Stimulated activated CD8-positive, alpha-beta memory T cell treated with anti-CD3 and anti-CD28 coated beads, Interleukin-4, amount 100 ng/mL, for 4 hours (primary cell): ENCODE measurements at places on chromosomes 3 and 15.

DNA sequence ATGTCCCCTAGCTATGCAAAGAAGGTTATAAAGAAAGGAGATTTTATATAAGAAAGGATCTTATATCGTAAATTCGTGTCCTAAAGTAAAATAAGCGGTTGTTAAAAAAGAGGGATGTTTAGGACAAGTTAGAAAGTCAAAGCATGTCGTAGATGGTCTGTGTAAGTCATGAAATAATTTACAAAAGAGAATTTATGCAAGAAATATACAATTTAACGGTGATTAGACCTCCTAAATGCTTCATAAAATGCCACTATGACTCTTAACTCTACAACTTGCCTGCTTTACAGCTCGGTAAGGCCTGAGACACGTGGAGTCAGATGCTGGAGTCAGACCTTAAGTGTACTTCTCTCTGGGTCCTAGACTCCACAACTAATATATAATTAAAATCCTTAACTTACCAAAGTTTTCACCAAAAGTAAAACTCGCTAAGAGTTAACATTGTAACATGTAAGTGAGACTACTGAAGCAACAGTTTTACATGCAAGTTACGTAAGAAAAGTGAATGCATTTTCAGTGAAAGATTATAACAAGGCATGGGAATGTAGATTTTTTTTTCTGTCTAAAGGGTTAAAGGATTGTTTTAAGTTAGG lies 13.3 kb upstream of the SRPRB start:
- DNase-seq: no peak

- no peak for DNase-seq
These were observed 63.0 kb upstream of the TAMM41 start for GRCh38 chr3:11909726-11910125.

- DNase-seq: no peak
These were observed 29.5 kb upstream of the FAM107A start for GRCh38 chr3:58606693-58607092.

GRCh38 chr3:50241713-50242380 lies 5.8 kb downstream of the GNAI2 start:
- DNase-seq: no peak

DNA sequence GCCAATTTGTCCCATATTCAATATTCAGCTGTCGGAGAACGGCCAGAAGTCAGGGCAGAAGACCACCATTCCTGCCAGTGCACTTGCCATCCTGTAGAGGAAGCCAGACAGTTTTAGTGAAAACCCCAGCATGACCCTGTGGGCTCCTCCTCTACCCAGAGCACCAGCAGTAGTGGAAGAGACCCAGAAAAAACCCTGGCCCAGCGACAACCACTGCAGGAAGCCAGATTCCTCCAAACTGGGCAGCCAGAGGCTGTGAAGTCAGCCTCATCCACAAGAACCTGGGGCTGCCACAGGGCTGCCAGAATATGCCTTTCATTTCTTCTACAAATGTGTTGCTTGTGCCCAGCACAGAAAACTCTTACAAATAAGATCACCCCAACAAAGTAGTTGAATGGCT lies 67.3 kb downstream of the HMCES start:
- no peak for DNase-seq

GRCh38 chr15:73794443-73795133 lies 41.4 kb upstream of the INSYN1 start:
- DNase-seq: no peak

DNA sequence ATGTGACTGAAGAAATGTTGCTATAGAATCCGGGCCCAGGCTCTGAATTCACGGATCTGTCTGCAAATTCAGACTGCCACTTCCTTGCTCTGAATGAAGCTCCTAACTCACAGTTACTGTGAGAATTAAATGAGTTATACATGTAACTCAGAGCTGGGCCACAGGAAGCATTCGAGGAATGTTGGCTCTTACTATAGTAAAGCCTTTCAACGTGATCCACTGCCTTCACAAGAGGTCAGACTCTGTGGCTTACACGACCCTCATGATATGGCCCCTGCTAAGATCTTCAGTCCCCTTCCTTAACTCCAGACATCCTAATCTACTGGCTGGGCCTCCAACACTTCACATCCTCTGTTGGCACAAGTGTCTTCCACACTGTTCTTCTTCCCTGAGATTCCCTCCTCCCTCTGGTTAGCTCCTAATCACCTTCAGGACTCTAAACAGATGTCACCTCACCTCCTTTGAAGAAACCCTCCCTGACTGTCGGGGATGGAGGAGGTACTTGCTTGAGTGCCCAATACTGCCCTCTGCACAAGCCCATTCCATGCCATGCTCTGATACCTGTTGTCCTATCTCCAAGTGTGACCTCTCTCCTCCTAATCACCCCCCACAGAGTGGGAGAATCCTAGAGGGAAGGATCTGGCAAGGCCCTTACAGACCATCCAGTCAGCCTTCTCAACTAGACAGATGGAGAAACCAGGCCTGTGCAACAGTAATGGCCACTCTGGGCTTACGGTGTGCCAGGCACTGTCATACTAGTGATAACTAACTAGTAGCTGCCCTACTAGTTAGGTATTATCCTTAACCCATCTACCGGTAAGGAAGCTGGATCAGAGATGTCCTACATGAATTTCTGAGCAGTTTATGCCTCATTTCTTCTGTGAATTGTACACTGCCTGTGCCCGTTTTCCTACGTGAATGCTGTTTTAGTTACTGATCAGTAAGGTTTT lies 1.3 kb downstream of the ACTR8 start:
- DNase-seq: no peak

DNA sequence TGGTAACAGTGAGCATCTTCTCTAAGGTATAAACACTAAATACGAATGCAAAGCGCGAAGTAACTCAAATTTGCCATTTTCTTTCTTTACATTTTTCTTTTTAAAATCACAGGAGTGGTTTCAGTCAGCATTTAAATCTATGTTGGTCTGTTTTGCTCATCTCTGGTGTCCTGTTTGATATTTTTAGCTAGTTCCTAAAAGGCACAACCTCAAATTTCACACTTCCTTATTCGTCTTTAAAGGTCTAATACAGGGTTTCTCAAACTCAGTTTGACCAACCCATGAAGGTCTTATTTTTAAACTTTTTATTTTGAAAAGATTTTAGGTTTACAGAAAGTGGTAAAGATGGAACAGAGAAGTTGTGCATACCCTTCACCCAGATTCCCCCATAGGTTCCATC lies 201.1 kb downstream of the MAGI1 start:
- DNase-seq: no peak

- no peak for DNase-seq
These were observed 77.4 kb downstream of the FLNB start for GRCh38 chr3:58085616-58086015.

DNA sequence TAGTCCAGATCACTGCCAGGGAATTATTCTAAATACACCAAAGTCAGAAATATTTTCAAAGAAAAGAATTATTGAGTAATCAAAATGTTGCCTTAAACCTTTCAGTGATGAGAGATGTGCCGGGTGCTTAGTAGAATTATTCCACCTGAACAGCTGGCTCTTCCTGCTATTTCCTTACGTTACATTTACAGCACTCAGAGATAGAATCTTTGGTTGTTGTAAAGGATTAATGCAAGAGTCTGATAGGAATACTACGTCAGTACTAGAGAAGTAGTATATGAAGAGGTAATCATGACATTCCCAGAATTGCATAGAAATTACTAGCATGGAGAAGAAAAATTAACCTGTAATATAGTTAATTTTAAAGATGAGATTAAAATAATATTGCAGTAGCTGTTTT lies 50.9 kb upstream of the ZDHHC23 start:
- DNase-seq: no peak

DNA sequence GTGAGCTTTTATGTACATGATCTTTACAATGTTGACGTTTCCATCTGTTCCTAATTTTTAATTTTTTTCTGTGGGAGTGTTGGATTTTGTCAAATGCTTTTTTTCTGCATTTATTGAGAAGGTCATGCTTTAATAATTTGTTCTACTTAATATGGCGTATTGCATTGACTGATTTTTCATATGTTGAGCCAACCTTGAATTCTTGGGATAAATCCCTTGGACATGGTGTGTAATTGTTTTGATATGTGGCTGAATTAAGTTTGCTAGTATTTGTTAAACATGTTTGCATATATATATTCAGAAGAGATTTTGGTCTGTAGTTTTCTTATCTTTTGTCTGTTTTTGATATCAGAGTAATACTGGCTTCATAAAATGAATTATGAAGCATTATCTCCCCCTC lies 256.7 kb downstream of the EDEM1 start:
- no peak for DNase-seq

DNA sequence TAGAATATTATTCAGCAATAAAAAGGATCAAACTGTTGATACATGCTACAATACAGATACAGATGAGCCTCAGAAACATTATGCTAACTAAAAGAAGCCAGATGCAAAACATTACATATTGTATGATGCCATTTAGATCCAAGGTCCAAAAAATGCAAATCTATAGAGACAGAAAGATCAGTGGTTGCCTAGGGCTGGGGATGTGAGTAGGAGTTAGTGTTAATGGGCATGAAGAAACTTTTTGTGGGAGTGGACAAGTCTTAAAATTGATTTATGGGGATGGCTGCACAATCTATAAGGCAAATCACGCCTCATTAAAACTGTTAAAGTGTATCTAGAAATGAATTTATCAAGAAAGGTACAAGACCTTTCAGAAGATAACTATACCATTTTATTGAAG lies 45.0 kb downstream of the EHHADH start:
- DNase-seq: no peak

DNA sequence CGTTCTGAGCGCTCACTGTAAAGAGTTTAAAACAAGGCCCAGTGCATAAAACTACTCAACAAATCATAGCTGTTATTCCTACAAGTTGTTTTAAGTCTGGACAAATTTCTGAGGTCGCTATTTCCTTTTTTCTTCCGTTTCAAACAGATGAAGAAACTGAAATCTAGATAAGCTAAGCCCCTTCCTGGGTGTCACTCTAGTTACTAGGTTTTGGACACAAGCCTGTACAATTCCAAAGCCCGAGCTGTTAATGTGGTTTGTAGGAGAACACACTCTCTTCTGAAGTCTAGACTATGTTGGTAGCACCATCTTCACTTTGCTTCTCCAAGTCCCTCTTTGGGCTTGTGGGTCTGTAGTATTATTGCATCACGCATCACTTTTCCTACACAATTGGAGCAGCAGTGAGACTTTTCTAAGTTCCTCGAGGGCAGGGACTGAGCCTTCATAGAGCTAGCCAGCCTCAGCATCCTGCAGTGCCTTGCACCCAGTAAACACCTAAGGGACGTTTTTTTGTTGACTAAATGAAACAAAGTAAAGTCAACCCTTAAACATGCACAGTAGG lies 142.6 kb upstream of the PROK2 start:
- no peak for DNase-seq

GRCh38 chr3:14900881-14901873 lies 46.2 kb upstream of the NR2C2 start:
- no peak for DNase-seq

- DNase-seq: peak; percentile 42
These were observed 1.3 kb downstream of the TNK2 start for GRCh38 chr3:195906865-195907683.
